Stimulated activated effector memory CD8-positive, alpha-beta T cell treated with anti-CD3 and anti-CD28 coated beads, Interleukin-12 subunit alpha, Interleukin-12 subunit beta, amount 100 ng/mL, for 72 hours (primary cell): ENCODE measurements at places on chromosomes 1 and 21.

- no peak for DNase-seq
These were observed 5.1 kb upstream of the PTPRC start for GRCh38 chr1:198633675-198634121.

DNA sequence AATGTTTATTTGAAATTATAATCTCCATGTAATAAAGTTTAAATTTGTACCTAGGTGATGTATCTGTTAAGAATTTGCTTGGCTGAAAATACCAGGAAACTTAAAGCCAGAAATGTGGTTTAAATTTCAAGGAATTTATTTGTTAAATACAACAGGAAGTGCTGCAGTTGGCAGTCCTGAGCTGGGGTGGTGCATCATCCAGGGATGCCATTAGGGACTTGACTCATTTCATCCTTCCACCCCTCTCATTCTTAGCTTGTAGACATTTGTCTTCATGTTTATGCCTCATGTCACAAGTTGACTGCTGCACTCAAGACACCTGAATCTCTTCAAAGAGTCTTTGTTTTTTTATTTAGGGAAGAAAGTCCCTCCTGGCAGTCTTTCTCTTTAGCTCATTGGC, 175.9 kb downstream of the LHX8 start:
- no peak for DNase-seq

DNA sequence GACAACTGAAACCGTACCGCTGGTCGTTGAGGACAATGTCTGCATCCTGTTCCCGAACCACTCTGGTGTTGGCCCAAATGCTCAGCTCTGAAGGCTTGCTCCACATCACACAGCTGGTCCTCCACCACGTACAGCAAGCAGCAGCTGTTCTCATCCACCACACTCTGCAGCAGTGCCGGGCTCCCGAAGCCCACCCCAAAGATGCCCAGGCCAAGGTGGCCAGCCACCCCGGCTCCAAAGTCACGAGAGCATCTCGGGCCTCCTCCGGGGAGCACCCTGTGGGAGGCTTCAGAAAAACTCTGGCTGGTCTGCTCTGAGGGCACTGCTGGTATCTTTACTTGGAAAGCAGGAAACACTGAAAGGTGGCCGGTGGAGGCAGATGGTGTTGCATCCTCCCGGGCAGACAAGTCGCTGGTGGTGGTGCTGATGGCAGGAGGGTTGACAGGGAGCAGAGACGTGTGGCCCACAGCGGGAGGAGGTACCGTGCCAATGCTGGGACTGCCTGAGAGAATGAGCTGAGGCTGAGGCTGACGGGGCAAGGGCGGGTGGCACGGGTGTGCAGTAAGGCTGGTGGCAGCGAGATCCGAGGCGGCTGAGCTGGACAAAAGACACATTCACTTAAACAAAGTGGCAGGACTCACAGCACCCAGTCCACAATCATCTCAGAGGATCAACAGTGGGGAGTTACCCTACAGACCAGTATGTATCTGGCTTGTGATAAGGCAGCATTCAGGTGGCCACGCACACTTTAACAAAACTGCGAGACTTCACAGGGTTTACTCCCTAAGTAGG, 6.5 kb upstream of the CCDC27 start:
- DNase-seq, result no peak

DNA sequence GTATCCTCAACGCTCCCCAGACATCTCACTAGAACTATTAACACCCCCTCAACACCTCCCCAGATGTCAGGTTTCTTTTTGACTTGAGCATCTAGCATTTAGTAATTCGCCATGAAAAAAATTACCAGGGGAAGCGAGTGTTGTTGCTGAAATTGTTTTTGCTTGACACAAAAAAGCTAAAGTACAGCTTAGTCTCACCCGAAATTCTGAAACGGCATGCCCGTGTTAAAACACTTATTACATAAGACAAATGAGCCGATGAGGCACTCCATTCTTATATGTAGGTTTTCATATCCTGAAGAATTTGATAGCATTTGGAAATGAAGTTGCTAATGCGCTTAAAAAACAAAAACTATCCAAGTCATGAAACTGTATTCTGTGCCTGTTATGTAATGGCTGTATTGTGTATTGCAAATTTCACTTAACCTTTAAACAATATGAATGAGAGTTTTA, 1.3 kb upstream of the NRIP1 start:
- DNase-seq, result no peak

GRCh38 chr1:68745451-68745850, 248.6 kb upstream of the DEPDC1 start:
- DNase-seq, result no peak

GRCh38 chr1:110800079-110800478, 72.9 kb upstream of the CD53 start:
- DNase-seq, result no peak

DNA sequence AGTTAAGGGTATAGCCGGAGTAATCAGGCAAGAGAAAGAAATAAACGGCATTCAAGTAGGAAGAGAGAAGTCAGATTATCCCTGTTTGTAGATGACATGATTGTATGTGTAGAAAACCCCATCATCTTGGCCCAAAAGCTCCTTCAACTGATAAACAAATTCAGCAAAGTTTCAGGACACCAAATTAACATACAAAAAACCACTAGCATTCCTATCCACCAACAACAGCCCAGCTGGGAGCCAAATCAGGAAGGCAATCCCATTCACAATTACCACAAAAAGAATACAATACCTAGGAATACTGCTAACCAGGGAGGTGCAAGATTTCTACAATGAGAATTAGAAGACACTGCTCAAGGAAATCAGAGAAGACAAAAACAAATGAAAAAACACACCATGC, 45.3 kb downstream of the MAST2 start:
- DNase-seq, result no peak

- no peak for DNase-seq
These were observed 22.2 kb downstream of the LRP8 start for GRCh38 chr1:53305650-53306049.

DNA sequence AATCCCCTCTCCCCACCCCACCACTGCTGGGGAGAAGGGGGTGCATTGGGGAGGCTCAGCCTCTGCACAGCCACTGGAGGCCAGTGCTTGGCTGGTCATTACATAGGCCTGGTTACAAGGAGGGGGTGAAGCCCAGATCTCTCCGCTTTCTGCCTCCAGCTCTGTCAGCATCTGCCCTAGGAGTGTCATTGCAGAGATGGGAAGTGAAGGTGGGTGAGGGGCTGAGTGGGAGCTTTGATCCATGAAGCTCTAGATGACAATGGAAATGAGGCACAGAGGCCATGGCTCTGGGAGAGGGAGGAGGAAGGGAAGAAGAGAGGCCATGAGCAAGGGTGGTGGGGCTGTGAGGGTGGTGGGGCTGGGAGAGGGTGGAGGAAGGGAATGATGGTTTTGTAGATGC, 411.6 kb downstream of the MATN1 start:
- no peak for DNase-seq

- DNase-seq, result no peak
These were observed 144.9 kb upstream of the HOOK1 start for GRCh38 chr1:59669752-59670312.
